ENCODE measurements at places on chromosomes 16 and 17.
A peak's percentile ranks its signal among the peaks of the same experiment; 100 is the strongest.

GRCh38 chr17:8103549-8103948, 14.8 kb downstream of the ALOXE3 start:
- no peak for DNase-seq

DNA sequence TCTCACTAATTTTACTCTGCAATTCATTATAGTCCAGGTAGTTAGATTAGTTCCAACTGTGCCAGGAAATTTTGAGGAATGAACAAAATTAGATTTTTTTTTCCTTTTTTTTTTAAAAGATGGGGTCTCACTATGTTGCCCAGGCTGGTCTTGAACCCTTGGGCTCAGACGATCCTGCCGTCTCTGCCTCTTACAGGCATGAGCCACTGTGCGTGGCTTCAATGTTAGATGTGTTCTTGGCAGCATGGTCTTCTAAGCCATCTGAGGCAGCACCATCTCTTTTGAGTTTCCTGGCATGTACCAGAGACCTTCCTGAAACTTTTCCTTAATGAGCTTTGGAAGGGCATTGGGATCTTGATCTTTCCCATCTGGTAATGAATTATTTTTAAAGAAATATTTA, 2.6 kb upstream of the AHSP start:
- no peak for DNase-seq

DNA sequence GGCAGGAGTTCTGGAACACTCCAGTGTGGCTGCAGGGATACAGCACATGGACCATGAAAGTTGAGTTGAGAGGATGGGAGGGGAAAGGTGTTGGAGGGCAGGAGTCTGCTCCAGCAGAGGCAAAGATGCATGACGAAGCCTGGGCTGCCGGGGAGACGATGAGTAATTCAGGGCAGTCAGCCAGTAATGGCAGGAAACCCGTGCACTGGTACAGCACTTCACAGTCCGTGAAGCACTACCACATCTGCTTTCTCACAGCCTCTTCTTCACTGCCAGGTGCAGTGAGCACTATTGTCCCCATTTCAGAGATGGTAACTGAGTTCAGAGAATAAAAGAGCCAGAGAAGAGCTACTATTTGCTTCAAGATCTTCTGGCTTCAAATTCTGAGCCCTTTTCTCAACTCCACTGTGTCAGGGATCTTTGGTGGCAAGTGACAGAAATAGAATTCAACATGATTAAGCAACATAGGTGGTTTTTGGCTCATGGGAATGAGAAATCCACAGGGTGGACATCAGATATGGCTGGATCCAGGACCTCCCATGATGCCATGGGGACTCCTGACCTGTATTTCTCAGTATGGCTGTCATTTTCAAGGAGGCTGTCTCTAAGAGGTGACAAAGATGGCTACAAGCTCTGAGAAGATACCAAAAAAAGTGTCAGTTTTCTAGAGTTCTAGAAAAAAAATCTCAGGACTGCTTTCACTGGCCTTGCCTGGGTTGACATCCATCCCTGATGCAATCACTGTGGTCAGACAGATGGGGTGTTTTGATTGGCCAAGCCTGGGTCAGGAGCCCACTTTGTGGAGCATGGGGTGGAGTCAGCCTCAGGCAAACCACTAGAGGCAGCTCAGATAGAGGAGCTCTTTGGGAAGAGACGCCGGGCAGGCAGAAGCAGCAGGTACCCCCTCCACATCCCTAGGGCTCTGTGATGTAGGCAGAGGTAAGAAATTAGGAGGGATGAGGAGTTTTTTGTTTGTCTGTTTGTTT, 24.7 kb downstream of the IL21R start:
- no peak for DNase-seq

DNA sequence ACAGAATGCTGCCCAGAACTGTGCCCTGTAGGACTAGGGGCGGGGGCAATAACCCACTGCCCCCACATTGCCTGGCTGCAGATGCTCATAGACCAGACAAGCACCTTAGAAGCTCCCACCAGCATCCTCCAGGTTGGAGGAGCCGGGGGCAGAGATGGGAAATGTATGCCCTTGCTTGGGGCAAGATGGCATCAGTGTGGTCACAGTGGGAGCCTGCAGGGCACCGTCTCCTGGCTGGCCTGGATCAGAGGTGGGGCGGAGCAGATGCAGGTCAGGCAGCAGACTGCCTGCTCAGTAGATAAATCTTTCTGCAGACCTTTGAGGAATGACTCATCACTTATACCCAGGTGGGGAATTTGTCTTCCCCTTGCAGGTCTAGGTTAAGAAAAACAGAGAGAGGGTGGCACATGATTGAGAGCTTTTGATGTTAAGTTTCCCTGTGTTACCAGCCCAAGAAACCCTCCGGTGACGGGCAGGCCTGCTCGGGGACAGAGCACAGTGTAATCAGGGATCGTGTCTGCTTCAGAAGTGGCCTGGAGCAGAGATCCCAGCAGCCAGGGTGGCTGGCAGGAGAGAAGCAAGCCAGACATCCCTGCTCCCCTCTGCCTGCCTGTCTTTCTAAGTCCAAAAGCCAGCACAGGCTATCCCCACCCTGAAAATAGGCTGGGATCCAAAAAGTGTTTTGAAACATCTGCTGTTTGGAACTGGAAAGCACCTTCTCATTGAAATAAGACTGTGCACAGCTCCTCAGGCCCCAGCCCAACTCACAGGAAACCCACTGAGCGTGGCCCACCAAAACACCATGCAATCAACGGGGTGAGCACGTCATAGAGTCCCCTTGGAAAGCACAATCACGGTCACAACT, 50.7 kb upstream of the RPL38 start:
- DNase-seq = no peak

- no peak for DNase-seq
Measured at GRCh38 chr17:82333279-82334171, at the start of gene SECTM1. SECTM1 (minus strand) TSS chr17:82333766; CDS start chr17:82327240, 6,526 bp downstream.

DNA sequence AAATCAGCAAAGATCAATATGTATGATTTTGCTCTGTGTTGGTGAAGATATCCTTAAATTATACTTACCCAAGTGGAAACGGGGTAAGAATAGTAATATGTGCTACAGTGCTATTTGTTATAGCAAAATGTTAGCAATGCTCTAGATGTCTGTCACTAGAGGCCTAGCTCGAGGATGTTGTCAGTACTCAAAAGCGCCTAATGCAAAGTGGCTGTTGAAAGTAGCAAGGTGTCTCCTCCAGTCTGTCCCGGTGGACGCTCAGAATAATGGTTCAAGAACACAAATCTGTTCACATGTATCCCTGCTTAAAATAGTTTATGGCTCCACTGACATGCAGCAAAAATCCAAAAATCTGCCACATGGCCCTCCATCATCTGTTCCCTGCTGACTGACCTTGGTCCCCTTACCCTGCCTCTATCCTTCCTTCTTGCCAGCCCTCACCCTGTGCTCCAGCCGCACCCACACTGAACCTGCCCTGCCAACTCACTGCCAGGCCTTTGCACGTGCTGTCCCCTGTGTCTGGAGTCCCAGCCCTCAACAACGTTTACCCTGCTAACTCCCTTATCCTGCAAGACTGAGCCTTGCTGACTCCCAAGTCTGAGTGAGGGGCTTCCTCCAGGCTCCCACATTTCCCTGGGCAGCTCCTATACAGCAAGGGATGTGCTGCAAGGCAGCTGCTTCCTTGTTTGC, 9.6 kb upstream of the RNF112 start:
- DNase-seq = no peak

GRCh38 chr16:56632156-56632847, at the start of gene MT1M:
MT1M (plus strand) TSS chr16:56632659; CDS start chr16:56632732, 73 bp downstream.
- peak; percentile 50 for DNase-seq

DNA sequence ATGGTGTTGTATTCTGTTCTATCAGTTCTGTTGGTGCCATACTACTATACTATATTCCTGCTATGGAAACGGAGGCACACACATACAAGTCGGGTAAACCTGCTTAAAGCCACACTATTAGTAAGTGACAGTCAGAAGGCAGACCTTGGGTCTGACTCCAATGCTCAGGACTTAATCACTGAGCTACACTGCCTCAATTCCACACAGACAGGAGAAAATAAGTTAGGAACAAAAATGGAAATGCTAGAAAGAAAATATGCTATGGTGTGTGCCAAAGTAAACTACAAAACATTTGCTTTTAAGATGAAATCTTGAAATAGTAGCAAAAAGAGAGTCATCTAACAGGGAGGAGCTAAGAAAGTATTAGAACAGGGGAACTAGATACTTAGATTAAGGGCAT, 48.1 kb downstream of the MYO1D start:
- DNase-seq = no peak
